Daoy (cell line): ENCODE measurements at places on chromosomes 7 and 10. TPM values are rescaled to one million over a fixed set of nuclear protein-coding genes. Genes with fewer than 3 reads are reported as not detected.

DNA sequence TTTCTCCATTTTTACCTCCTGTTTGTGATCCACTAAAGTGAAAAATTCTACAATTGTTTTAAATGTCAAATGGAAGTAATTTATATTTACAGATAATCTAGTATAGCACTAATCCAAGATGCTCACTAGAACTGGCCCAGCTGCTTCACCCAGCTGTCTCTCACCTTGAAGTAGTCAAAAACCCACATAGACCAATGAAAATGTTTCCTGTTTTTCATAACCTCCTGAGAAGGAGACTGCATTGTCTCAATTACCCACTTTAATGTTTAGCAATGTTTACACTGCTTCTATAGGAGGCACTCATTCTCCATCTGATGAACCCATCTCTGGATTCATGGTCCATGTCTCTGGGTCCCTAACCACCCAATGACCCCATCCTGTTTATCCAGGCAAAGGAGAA is 56.1 kb upstream of the ADO start:
- no peak for DNase-seq

DNA sequence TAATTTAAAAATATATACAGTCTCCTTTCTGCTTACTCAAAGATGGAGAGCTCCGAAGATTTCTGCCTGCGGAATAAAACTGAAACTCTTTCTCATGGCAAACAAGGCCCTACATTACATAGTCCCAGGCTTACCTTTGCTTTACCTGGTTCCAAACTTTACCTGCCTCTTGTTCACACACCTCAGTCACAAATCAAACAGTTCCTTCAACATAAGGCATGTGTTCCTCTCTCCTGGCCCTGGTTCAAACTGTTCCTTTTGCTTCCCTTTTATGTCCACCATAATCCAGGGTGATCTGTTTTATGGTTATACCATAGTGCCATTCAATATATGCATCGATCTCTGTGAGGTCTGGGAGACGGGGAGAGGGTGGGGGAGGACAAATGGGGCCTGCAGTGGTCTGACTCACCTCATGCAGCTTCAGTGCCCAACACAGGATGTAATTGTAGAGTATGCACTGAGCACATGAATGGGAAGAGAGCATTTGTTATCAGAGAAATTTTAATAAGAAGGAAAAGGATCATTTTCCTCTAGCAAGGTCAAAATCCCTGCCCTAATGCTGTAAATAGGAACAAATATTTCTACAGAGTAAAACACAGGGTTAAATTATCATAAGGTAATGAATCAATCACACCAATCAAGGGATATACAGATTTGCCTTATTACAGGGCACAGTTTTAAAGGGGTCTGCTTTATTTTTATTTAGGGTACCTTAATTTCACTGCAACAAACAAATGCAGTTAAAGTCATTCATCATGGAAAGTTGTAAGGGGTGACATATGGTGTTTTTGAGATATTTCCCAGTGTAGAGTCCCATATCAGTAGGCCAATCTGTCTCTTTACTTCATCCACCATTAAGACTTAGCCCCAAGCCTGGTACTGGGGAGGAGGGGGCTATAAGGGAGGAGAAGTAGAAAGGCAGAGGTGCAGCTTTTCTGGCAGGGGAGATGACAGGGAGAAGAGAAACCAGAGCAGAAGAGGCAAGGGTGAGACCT is 88.8 kb upstream of the PDE1C start:
- DNase-seq = peak; percentile 80

DNA sequence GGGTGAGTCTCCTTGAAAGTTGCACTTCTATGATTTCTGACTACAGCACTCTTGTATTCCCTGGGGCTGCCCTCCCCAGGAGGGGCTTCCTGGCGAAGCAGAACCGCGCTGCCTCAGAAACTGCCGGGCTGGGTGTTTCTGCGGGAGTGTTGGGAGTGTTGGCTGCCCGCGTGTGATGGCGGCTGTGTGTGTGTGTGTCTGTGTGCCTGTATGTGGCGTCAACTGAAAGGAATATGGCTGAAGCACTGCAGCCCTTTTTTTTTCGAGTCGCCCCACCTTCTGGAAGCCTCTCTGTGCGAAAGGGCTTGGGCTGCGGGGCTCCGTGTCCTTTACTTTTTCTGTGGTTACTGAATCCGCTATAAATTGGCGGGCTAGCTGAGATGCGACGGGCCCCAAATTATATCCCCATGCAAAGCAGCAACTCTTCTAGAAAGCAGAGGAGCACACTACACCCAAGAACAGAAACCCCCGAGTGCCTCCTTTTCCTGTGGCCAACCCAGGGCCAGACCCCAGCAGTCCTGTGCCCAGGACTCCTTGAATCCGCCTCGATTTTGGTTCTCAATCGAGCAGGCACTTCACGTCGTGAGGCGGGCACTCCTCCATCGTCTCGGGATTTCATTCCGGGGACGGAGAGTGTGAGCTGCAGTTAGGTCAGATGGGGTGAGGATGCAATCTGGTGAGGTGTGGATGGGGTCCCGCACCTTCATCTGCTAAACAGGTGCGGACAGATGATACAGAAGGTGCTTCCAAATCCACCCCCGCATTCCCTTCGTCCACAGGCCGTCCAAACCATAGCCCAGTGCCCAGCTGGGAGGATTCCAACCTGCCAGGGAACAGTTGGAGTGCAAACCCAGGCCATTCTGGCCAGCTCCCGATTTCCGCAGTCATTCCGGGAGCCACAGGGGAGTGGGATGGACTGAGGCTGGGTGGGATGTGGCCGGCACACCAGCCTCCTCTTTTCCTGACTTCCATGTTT is 22.5 kb upstream of the ZNF273 start:
- DNase-seq = peak; percentile 1

DNA sequence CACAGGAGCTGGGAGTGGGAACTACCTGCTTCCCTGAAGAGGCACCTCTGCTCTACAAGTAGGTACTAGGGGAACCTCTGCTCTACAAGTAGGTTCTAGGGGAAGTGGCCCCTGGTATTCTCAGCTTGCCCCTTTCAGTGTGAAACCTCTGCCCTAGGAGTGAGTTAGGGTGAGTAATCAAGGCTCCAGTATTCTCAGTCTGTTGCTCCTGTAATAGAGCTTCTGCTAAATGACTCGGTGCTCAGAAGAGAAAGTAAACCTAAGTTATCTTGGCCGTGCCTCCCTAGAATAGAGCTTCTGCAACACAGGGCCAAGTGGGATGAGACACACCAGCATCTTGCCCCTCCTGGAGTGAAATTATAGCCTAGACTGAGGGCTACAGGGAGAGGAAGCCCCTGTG is 13.4 kb upstream of the RASSF4 start:
- DNase-seq = no peak

The RBM48 gene
- 5.4 and 7.5 TPM in 2 replicates for total RNA-seq

The AKR1B1 gene
- total RNA-seq = 111 TPM in 2 replicates

DNA sequence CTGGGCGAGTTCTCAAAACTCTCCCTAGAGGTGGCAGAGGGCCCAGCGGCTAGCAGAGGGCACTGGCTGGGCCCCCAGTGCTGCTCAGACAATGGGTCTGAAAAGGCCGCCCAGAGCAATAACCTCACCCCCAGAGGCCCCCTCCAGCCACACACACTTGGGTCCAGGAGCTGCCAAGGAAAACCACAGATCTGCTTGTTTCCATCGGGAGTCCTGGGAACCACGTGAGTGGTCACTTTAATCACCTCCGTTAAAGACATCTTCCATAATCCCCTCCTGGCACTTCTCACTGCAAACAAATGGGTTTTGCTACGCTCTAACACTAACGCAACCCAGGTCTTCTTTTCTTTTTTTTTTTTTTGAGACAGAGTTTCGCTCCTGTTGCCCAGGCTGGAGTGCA is 30.0 kb downstream of the NUDT1 start:
- no peak for DNase-seq
